ENCODE measurements at places on chromosomes 6 and 20.
A peak's percentile ranks its signal among the peaks of the same experiment; 100 is the strongest.

DNA sequence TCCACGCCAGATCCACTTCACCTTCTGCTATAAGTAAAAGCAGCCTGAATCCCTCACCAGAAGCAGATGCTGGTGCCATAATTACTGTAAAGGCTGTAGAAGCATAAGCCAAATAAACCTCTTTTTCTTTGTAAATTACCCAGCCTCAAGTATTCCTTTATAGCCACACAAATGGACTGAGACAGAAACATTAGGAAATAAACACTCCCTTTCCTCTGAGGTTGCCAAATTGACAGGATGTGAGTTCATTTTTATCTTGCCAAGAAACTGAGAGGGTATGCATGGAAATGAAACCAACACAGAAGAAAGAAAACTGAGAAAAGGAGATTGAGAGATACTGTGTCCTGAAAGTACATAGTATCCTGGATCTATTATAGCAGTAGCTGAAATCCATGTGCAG is 481.2 kb downstream of the HAO1 start:
- no peak for DNase-seq

DNA sequence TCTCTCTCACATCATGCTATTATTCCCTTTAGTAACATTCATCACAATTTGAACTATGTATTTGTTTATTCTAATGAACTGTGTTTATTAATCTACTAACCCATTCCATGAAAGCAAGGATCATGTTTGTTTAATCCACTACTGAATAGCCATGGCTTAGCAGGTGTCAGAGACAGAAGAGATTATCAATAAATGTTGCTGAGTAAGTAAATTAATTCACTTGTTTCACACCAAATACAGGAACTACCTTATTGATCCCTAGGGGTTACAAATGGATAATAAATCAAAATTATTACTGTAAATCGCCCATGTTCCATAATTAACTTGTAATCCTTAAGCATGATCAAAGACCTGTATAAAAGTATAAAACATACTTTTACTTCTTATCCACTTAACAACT is 76.6 kb downstream of the PHIP start:
- no peak for DNase-seq

GRCh38 chr6:15768999-15769398 is 106.2 kb upstream of the DTNBP1 start:
- DNase-seq = no peak

DNA sequence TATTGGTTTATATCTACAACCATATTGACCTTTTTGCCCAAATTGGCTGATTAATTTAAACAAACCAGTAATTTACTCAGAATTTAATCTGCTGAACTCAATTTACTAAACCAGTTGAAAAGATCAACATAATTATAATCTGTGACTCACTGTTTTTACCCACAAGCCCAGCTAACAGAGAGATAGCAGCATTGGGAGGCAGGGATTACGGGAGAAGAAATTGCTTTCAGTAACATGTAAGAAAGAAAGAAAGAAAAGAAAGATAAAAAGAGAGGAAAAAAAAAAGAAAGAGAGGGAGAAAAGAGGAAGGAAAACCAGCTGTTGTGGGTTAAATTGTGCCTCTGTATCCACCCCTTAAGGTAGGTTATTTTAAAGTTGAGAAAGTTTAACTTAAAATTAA is 13.3 kb upstream of the RHAG start:
- DNase-seq = no peak

DNA sequence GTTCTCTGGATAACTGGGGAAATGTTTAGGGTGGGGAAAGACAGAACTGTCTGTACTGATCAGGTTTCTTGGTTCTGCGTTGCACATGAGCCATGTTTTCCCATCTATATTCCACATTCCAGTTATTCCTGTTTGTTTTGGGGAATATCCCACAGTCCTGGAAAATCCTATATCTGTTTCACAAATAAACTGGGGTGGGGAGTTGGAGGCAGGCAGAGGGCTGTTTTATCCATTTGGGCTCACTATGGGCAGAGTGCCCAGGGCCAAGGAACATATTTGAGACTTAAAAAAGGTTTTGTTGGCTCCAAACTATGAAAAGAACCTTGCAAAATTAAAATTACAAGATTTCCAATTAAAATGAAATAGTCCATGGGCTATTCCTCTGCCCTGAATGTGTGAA is 21.5 kb downstream of the FOXP4 start:
- no peak for DNase-seq

DNA sequence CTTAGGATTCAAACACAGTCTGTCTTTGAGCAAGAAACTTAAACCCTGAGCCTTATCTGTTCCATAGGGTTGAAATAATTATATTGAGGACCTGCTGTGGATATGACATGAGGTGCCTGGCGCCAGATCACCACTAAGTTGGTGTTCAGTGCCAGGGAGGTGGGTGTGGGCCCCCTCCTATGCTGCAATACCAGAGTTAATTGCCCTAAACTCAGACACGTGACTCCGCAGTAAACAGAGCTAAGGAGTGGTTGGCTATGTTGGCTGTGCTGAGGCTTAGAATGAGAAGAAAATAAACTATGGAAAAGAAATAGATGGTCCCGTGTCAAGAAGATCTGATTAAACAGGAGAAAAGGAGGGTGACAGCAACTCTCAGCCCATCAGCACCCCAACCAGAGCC is 419.4 kb upstream of the JARID2 start:
- DNase-seq = no peak

DNA sequence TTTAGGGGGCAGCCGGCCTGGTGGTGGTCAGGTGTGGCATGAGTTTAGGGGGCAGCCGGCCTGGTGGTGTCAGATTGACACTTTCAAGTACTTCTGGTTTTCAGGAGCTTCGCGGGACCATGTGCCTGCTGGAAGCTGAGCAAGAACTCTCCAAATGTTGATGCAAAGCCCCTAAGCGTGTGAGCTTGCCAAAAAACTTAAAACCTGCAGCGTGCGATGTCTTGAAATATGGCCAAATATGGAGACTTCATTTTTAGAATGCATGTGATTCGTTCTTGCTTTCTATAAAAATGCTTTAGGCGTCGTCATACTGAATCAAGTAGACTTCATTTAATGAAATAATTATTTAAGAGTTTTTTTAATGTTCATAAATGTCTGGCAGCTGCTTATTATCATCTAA is 149.4 kb downstream of the SMOC2 start:
- DNase-seq = no peak

GRCh38 chr20:3282271-3283221 is 43.6 kb upstream of the SLC4A11 start:
- DNase-seq = no peak

- no peak for DNase-seq
These were observed 35.4 kb downstream of the MAN1A1 start for GRCh38 chr6:119313937-119314884.

GRCh38 chr6:161696801-161697200 is 422.9 kb upstream of the AGPAT4 start:
- no peak for DNase-seq

DNA sequence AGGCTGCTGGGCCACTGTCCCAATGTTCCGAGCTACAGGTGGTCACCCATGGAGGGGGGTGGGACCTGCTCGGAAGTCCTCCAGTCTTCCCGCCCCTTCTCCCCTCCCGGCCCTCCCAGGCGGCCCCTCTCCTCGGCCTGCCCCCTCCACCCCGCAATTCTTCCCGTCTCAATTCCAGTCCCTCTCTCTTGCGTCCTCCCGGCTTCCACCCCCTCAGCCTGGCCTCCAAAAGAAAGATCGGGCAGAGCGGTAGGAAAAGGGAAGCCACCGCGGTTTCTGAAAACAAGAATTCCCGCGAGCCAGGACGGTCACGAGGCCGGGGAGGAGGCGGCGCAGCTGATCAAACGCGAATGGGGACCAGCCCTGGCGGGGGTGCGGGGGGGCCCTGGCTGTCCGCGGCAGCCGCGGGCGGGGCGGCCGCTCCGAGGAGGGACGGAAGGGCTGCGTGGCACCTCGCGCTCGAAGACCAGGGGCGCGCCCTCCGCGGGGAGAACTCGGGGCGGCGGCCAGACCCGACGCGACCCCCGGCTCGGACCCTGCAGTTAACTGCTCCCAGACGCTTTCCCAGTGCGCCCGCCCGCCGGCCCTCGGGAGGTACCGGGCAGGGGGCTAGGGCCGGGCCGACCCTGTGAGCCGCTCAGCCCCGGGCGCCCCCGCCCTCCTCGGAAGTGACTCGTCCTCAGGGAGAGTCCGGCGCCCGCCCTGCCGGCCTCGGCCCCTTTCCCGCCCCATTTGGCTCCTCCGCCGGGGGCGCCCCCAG is 1.0 kb downstream of the PXDC1 start:
- no peak for DNase-seq

DNA sequence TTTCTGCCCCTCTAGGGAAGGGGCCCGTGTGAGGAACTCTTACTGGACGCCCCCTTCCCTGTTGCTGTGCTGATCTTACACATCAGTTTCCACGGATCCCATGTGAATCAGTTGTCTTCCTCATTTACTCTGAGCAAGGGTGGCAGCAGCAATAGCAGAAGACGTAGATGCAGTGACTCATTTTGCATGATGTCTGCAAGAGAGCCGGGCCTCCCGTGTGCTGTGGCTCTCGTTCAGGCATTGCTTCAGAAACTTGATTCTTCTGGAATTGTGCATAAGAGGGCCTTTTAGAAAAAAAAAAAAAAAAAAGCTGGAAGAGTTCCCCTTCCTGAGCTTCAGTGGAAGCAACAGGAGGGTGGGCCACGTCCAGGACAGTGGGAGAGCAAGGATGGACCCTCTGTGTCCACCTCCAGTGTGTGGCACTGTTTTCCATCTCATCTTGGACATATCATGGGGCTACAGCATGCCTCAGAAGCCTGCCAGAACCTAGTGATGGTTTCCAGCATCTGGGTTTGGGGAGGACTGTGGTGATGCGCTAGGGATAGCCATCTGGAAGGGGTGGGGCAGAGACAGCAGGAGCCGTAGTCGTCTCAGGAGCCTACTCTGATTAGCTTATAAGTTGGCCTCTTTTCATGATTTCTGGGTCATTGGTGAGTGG is 62.1 kb downstream of the FOXO3 start:
- DNase-seq = peak; percentile 86

DNA sequence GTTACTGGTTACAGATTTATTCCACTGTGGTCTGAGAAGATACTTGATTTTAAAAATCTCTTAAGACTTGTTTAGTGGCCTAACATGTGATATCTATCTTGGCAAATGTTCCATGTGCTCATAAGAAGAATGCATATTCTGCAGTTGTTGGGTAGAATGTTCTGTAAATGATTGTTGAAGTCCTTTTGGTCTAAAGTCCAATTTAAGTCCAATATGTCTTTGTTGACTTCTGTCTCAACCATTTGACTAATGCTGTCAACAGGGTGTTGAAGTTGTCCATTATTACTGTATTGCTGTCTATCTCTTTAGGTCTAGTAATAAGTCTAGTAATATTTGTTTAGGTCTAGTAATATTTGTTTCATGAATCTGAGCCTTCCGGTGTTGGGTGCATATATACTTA is 387.8 kb upstream of the RUNX2 start:
- no peak for DNase-seq

DNA sequence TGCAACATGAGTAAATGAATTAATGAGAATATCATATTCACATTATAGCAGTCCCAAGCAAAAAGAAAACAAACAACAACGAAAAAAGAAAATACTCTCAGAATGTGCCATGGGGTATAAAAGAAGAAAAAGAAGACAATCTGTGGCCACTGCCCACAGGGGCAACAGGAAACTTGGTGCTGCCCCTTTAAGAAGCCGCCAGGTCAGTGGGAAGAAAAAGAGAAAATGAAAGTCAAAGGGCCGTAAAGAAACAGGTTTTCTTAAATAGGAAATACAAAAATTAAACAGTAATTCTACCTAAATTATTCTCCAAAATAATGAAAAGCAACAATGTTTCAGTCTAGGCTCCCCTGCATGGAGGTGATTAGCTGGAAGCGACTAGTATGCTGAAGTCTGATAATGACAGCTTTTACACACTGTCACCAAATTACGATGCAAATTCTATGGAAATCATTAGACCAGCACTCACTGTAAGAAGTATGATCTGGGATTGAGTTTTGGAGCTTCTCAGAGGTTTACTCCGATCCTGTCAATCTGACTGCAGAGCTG is 23.6 kb downstream of the GMDS start:
- no peak for DNase-seq

DNA sequence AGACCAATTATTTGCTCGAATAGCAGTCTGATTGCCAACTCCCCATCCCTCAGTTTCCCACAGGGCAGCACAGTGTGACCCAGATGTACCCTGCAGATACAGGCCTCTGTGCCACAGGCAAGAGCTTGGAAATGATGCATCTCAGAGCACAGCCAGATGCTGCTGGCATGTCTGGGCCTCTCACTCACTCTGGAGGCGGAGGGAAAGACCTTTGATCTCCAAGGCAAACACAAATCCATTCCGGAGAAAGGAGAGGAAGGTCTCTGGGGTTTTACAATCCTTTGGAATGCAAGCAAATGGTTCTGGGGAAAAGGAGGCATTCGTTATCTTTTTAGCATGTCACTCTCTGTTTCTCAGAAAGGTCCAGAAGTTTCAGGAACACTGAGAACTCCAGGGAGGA is 74.2 kb downstream of the RIOK1 start:
- no peak for DNase-seq

Measured in non-pigmented ciliary epithelial cell (primary cell).